ENCODE measurements at places on chromosomes 16 and 17.
A peak's percentile ranks its signal among the peaks of the same experiment; 100 is the strongest.

DNA sequence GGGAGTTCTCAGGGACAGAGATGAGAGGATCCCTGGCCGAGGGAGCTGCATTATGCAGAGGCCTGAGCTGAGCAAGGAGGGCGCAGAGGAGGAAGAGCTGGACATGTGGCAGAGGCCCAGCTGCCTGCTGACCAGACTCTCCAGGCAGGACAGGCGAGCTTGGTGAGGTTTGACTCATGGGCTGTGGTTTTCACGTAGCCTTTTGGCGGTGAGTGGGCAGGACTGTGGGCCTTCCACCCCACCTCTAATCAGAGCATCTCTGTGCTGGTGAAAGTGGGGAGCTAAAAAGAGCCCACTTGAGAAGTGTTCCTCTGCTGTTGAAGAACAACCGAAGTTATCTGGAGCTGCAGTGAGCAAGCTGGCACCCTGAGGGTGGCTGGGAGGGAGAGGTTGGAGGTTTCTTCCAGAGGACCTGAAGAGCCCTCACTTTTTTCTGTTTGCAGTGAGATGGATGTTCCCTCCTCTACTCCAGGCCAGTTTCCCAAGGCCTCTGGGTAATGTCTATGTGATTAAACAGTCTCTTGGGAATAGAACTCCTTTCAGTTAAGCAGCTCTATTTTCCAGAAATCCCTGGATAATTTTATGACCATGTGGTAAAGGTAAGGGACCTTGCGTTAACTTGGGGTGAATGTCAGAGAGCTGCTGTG, 11.9 kb downstream of the EPN2 start:
- DNase-seq = no peak

DNA sequence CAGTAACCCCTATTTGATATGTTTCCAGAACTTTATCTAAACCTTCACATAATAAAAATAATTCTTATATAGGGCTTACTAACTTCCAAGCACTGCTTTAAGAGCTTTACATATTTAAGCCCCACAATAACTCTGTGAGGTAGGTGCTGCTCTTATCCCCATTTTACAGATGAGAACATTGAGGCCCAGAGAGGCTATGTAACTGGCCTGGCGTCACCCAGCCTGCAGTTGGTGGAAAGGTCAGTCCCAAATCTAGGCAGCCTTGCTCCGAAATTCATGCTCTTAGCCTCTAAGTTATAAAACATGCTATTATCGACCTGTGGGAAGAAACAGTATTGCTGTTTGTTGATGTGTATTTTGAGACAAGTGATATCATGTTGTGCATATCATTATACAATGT, 9.0 kb downstream of the NLRC5 start:
- no peak for DNase-seq

GRCh38 chr16:27966756-27967155, 96.8 kb downstream of the GSG1L start:
- DNase-seq = no peak

DNA sequence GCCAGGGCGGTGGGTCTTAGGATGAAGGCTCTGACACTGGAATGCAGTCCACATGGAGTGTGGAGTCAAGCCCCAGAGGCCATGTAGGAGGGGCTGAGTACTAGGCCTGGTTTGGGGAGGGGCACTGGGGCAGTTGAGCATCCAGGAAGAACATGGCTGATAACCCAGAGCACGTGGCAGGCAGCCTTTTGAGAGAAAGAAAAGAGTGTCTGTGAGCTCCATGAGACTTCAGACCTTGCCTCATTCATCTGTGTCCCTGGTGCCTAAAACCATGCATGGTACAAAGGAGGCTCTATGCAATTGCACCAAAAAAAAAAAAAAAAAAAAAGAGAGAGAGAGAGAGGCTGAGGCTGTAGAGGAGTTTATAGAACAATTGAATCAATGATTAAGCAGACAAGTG, 14.6 kb downstream of the SLC46A1 start:
- DNase-seq = no peak

GRCh38 chr17:58341861-58342475, 10.0 kb downstream of the SUPT4H1 start:
- no peak for DNase-seq

- no peak for DNase-seq
Measured at GRCh38 chr17:50527155-50527762, 5.3 kb upstream of the EPN3 start.

GRCh38 chr16:23856251-23856709, 20.5 kb downstream of the PRKCB start:
- no peak for DNase-seq

- DNase-seq = no peak
Measured at GRCh38 chr16:3029491-3030221, 5.8 kb downstream of the THOC6 start.

DNA sequence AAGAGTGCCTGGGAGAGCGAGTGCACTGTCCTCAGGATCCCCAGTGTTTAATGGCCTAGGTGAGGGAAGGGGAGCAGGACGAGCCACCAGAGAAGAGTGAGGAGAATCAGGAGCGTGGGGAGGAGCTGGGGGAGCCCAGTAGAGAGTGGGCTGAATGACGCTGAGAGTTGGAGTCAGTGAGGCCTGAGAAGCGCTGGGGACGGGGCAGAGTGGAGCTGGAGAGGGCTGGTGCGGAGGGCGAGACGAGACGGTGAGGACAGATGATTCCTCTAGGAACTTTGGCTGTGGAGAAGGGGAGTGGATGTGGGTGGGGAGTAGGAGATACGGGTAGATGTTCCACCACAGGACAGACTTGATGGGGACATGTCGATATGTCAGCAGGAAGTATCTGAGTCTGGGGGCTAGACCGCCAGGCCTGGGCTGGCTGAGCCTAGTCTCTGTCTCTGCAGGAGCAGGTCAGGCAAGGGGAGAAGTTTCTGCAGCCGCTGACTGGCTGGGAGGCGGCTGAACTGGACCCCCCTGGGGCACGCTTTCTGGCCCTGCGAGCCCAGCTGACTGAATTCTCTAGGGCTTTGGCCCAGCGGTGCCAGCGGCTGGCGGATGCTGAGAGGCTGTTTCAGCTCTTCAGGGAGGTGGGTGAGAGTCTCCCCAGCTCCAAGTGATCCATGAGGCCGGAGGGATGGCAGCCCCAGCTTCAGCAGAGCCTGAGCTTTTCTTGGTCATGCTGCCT, 4.7 kb downstream of the PLEKHG4 start:
- DNase-seq = no peak

- DNase-seq = no peak
Measured at GRCh38 chr16:68529931-68530701, 9.0 kb upstream of the ZFP90 start.

DNA sequence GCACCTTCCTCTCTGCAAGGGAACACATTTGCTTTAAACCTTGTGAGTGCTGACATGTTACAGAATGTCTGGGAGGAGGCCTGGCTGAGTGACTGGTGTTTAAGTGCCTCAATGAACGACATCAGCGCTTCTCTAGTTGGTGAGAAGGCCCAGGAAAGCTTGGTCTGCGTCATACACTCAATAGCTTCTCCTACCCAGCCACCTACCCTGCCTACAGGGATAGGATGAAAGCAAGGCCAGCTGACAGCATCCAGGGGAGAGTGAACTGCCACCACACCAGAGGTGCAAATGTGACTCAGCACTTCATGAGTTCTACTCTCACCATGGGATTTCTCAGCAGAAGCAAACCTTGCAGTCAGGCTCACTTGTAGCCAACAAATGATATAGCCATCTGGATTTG, 31.7 kb upstream of the CFAP20 start:
- DNase-seq = no peak

GRCh38 chr17:49690256-49690655, 12.4 kb upstream of the SPOP start:
- DNase-seq = no peak

DNA sequence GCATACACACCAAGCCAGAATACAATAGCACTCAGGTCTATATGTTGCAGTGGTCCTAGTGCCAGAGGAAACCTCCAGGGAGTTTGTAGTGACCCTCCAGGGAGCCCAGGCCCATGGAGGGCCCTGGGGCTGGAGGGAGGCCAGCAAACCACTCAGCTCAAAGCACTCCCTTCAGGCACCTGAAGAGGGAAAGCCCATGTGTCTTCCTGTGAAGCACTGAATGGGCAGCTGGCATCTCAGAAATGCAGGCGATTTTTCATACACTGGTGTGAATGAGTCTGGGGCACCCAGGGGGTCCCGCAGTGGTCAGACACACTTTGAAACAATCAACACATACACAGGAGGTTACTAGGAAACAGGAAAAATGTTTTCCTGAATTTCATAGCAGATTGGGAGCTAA, 12.8 kb downstream of the TBC1D26 start:
- no peak for DNase-seq

DNA sequence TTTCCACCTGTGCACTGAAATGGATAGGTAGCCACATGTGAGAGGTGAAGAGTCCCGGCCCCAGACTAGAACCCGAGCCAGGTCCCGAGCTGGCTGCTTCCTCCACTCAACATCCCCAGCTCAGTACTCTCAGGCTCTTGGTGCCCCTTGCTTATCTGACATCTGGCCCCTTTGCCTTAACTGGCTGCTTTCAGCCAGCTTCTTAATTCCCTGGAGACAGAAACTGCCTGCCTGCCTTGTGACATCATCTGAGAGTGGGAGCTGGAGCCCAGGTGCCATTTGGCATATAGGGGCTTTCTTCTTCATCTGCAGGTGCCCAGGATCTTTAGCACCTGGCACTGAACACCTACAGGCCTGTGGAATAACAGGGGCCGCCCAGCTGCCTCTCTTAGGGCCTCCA, 8.9 kb downstream of the CHAD start:
- no peak for DNase-seq

- no peak for DNase-seq
Measured at GRCh38 chr16:46937536-46937935, 35.9 kb downstream of the DNAJA2 start.

DNA sequence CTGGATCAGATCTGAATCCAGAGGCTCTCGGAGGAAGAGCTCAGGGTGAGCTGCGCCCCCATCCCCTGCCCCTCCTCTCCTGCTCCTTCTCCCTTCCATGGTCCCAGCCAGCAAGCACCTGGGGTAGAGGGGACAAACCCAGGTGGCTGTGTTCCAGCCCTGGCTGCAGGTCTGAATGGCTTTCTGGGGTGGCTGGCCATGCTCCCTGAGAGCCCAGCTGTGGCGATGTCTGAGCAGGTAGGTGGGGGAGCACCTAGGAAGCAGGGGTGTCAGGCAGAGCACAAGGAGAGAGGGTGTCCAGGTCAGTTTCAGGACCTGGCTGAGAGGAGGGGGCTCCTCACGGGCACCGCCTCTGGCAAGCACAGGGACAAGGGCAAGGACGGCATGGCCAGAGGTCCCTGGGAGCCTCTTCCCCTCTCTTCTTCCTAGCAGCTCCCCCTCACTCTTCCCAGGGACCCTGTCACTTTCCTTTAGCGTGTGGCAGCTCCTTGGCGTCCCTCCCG, 310.0 kb downstream of the SEC14L1 start:
- no peak for DNase-seq

- no peak for DNase-seq
Measured at GRCh38 chr16:12907670-12908233, 6.4 kb downstream of the SHISA9 start.

DNA sequence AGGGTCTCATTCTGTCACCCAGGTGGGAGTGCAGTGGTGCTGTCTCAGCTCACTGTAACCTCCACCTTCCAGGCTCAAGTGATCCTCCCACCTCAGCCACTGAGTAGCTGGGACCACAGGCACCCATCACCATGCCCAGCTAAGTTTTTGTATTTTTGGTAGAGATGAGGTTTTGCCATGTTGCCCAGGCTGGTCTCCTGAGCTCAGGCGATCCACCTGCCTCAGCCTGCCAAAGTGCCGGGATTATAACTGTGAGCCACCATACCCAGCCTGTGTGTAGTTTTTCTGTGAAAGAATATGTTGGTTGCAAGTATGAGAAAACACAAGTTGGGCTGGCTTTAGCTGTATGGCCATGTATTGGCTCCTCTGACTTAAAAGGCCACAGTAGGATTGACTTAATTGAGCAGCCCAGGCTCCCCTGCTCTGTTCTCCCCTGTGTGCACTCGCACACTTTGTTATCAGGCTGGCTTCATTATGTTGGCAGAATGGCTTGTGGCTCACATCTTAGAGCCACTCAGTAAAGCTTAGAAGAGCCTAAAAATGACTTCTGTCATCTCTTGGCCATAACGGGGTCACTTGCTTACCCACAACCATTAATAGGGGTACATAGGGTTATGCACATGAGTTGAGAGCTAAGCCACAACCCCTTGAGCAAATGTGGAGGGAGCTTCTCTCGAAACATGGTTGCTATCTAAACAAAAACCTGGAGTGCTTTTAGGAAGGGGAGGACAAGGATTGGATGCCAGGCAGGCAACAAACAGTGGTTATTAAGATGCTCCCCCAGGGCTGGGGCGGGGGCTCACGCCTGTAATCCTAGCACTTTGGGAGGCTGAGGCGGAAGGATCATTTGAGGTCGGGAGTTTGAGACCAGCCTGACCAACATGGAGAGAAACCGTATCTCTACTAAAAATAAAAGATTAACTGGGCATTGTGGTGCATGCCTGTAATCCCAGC, 6.1 kb downstream of the HAPSTR1 start:
- DNase-seq = no peak

- no peak for DNase-seq
Measured at GRCh38 chr17:33945646-33946546, 309.2 kb upstream of the CCL2 start.

- no peak for DNase-seq
Measured at GRCh38 chr17:45405250-45406086, 27.2 kb downstream of the ARHGAP27 start.

- DNase-seq = no peak
Measured at GRCh38 chr16:52078716-52079655, 468.0 kb downstream of the TOX3 start.

- peak; percentile 30 for DNase-seq
Measured at GRCh38 chr16:89049484-89050118, 44.1 kb upstream of the ACSF3 start.

GRCh38 chr17:29115961-29116803, 64.0 kb downstream of the MYO18A start:
- no peak for DNase-seq

- no peak for DNase-seq
Measured at GRCh38 chr17:36118477-36119353, 15.1 kb downstream of the CCL4 start.

DNA sequence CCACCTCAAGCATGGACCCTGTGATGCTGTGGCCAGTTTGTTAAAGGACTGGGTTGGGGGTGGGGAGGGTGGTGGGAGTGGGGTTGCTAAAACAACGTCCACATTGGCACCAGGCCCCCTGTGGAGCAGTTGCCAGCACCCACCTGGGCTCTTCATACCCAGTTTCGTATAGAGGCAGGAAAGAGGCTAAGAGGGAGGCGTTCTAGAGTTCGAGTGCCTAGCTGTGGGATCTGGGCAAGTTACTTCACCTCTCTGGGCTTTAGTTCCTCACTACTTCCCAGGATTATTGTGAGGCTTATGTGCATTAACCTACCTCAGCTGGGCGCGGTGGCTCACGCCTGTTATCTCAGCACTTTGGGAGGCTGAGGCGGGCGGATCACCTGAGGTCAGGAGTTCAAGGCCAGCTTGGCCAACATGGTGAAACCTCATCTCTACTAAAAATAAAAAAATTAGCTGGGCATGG, 1.4 kb downstream of the MFAP4 start:
- no peak for DNase-seq

DNA sequence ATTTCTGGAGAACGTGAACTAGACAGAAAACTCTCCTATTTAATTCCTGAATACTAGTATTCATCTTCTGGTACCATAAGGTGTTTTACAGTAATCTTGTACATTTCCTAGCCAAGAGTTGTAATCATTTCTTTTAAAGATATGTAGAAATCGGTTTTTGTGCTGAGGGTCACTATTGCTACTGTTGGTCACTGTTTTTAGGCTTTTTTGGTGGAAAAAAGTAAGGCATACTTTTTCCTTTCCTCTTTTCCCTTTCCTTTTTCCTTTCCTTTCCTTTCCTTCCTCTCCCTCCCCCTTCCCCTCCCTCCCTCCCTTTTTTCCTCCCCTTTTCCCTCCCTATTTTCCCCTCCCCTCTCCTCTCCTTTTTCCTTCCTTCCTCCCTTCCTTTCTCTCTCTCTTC, 706.4 kb upstream of the GOT2 start:
- DNase-seq = no peak

- DNase-seq = no peak
Measured at GRCh38 chr16:48438414-48438813, 53.2 kb upstream of the SIAH1 start.

All from NCI-H187 treated with DMSO at 0.1 percent for 48 hours (cell line).